ENCODE measurements at places on chromosomes 7 and 10.

DNA sequence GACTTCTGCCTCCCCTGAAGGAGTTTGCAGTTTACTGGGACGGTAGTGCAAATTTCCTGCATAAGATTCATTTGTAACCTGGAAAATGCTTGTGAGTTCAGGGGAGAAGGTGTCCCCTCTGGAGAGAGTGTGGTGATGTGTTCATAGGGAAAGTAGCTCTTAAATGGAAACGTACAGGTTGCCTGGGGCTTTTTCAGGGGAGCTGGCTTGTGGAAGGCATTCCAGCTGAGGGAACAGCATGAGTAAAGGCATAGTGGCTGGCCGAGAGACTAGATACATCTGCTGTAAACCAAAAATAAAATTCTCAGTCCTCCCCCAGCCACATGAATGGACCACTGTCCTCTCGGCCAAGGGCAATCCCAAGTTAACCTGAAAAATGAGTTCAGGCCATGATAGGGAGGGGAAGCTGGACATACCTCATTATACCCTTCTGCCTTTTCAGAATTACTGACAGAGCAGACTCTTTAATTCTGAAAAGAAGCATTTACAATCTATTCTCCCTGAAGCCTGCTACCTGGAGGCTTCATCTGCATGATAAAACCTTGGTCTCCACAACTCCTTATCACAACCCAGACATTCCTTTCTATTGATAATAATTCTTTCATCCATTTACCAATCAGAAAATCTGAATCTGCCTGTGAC is 123.7 kb downstream of the GALNT17 start:
- DNase-seq: no peak

DNA sequence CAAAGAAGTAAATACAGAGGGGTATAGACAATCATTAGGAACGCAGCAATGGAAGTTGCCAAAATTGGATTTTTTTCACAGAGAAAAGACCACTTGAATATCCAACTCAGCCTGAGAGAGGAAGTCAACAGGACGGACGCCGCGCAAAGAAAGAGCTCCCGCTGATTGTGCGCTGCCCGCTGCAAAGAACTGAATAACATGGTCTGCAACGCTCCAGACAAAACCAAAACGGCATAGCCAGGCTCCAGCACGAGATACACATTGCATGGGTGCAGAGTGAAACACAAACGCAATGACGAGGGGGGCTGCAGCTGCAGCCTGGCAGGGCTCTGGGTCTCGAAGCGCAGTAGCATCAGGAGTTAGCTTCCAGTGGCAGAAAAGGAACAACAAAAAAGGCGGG is 113.9 kb upstream of the MGMT start:
- DNase-seq: no peak

GRCh38 chr7:47525066-47525623 is 56.8 kb downstream of the TNS3 start:
- DNase-seq: no peak

DNA sequence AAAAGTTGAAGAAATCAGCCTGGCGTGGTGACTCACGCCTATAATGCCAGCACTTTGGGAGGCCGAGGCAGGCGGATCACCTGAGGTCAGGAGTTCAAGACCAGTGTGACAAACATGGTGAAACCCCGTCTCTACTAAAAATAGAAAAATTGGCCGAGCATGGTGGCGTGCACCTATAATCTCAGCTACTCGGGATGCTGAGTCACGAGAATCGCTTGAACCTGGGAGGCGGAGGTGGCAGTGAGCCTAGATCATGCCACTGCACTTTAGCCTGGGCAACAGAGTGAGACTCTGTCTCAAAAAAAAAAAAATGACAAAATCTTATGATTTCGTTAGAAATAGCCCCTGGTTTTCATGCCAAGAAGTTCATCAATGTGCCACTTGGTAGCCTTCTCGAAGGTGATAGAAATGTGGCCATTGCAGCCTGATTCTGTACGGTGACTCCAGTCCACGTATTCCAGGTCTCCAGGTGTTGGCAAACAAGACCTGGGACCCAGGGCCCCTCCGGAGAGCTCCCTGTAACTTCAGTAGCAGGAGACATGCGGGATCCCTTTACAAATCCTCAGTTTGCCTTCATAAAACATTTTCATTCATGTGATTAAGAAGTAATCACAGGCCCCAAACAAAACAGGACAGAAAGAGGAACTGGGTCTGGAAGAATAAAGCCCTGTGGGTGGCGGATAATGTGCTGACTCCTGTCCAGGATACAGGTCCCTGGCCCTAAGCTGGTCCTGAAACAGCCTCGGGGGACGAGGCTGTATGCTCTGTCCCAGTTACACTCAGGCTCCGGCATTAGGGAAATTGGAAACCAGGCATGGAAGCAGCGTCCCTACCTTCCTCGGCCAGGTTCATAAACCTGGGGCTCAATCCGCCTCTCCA is 207.3 kb upstream of the SH2B2 start:
- no peak for DNase-seq

DNA sequence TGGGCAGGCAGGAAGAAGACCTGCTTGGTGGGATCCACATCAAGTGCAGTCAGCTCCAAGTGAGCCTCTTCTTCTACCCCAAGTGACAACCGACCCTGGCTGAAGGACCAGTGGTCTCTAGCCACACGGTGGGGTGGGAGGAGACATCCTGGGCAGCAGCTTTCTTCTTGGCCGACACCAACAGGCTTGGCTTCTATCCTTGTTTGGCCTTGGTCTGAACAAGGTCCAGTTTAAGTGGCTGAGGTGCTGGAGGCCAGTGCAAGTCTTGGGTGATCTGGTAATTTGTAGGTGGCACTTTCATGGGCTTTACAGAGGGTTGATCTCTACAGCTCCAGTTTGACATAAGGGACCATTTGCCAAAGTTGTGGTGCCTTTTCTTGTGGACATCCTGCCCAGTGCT is 63.6 kb upstream of the PDCD4 start:
- no peak for DNase-seq

DNA sequence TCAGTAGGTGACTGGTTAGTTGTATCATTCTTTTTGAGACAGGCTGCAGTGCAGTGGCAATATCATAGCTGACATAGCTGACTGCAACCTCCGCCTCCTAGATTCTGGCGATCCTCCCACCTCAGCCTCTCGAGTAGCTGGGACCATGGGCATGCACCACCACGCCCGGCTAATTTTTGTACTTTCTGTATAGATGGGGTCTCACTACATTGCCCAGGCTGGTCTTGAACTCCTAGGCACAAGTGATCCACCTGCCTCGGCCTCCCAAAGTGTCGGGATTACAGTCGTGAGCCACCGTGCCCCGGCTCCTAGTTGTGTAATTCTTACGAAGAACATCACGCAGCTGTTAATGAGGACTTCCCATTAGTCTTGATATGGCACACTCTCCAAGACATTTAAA is 123.4 kb upstream of the VKORC1L1 start:
- no peak for DNase-seq

- no peak for DNase-seq
Measured at GRCh38 chr10:113331961-113332360, 220.9 kb upstream of the HABP2 start.

DNA sequence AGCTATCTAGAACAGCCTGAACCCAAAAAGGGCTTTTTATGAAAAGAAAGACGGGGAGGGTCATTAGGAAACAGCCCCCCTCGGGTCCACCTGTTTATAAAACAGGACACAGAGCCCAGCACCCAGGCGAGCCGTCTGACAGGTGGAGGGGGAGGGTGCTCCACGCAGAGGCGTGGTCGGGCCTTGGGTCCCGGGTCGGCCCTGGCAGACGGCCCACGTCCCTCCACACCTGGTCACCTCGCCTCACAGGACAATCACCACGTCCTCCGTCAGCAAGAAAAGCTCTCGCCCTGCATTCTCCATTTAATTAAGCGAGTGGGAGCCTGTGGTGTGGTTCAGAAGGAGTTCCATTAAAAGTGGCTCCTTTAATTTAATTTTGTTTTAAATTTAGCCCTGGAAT is 42.3 kb upstream of the FOXL3 start:
- DNase-seq: no peak

GRCh38 chr7:32762925-32763293 is 128.7 kb downstream of the KBTBD2 start:
- DNase-seq: no peak

DNA sequence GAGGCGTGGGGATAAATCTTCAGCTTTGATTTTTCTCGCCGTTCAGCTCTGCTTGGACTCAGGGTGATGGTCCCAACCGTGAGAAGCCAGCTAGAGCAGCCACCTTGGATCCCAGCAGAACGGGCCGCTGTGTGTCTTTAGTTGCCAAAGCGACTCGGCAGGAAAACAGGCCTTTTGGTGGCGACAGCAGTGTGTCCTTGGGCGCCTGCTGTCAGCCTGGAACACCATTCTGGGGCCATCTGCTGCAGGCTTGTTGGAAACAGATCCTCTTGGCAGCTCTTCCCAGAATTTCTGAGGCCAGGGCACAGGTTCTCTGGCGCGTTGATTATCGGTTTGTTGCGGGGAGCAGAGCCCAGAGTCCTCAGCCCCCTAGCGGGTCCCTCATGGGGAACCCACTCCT is 97.6 kb downstream of the CUX1 start:
- no peak for DNase-seq

GRCh38 chr10:85048644-85049043 is 720.3 kb downstream of the CCSER2 start:
- DNase-seq: no peak

GRCh38 chr7:112336936-112337576 is 113.2 kb upstream of the IFRD1 start:
- DNase-seq: no peak

DNA sequence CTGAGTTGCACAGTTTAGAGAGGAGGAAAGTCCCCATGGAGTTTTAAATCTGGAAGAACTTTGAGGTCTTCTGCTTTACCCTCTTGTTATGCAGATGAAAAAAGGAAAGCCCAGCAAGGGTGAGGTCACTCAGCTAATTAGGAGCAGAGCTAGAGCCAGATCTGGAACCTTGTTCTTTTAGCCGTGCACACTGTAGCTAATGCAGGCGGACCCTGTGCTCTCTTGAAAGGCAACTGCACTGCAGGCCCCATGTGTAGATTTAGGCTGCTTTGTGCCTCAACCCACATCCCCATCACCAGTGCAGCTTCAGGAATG is 63.4 kb downstream of the SYPL1 start:
- no peak for DNase-seq

- no peak for DNase-seq
Measured at GRCh38 chr7:49630513-49630912, 142.9 kb upstream of the VWC2 start.

DNA sequence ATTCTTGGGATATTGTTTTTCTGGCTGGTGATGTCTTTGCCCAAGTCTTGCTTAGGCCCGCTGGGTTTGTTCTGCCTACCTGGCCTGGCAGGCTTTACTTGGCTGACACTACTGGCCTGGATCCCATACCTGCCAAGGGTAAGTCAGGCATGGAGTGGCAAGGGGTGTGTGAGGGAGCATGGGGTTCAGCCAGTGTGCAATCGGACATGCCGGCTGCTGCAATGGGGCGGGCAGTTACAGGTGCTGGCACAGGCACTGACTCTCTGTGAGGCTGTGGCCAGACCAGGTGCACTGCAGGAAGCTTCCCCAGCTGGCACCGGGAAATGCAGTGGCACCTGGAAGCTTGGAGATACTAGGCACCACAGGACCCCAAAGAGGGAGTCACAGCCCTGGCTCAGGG is 168.4 kb downstream of the PON1 start:
- DNase-seq: no peak

DNA sequence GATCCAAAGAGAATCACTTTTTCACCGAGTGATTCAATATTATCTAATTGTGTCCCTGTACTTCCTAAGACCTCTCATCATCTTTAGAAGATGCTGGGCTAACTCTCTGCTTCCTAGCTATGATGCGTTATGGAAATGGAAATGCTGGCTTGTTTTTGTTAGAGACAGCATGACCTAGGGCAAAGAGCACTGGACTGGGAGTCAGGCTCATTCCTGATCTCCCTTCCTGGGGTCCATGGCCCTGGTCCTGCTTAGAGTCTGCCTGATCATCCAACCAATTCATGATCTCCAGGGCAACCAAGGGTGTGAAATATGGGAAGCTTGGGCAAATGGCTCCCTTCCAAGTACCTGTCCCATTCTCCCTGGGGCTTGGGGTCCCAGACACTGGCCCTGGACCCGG is 136.4 kb downstream of the RGS10 start:
- DNase-seq: no peak

- DNase-seq: no peak
Measured at GRCh38 chr10:70927189-70927943, 39.0 kb upstream of the PCBD1 start.

DNA sequence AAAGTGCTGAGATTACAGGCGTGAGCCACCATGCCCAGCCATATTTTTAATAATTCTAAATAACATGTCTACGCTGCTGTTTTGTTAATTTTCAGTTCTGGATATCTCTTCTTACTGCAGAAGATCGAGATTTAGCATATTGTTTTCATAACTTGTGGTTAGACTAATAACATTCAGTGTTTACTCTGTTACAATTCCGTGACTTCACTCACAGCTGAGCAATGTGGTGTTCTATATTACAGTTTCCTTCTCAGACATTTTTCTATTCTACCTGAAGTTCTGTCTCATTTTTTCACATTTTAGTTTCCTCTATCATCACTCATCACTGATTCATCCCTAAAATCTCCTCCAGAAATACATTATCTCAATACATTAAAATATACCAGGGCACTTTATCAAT is 10.9 kb downstream of the RNF32 start:
- no peak for DNase-seq

GRCh38 chr10:114279289-114279688 is 40.2 kb downstream of the VWA2 start:
- no peak for DNase-seq

- DNase-seq: no peak
Measured at GRCh38 chr7:101531726-101532357, 97.3 kb downstream of the MYL10 start.

- DNase-seq: no peak
Measured at GRCh38 chr7:36810032-36810431, 85.7 kb upstream of the AOAH start.

DNA sequence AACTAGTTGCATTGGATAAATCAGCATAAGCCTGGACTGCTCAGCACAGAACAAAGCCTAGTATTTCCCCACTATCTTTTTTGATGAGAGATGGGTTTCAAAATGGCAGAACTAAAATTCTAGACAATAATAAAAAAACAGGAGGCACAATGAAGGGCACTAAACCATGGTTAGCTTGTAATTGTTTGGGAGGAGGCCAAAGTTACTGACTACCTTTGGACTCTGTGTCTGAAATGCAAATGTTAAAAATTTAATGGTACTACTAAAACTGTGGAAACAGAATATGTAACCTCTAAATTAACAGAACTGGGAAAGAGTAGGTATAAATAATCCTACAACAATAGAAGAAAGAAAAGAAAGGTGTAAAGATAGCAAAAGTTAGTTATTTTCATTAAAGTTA is 13.0 kb downstream of the ADAM12 start:
- no peak for DNase-seq

GRCh38 chr10:78772486-78772885 is 296.3 kb upstream of the ZMIZ1 start:
- no peak for DNase-seq

DNA sequence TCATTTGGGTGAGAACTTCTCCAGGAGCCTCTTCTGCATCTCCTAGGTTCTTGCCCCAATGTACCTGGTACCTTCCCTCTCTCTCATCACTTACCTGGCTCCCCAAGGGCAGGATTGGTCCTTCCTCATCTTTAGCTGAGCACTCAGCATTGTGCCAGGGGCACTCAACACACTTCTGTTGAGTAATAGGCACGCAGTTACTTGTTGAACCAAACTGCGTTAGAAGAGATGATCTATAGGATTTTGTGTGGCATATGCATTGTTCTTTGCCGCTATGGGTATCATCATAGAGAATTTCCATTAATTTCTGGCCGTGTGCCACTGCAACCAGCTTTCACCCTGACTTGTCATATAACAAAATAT is 16.4 kb downstream of the TBXAS1 start:
- no peak for DNase-seq

- DNase-seq: no peak
Measured at GRCh38 chr10:95756041-95756761, at the start of gene ENTPD1. Gene ENTPD1 (plus strand): TSS chr10:95756163. CDS start chr10:95756240, 77 bp downstream.
